ENCODE measurements at places on chromosomes 5 and 9. TPM values are rescaled to one million over a fixed set of nuclear protein-coding genes. Genes with fewer than 3 reads are reported as not detected.

GRCh38 chr5:36177715-36178523, 26.0 kb downstream of the SKP2 start:
- no peak overlapping the region for H3K27ac ChIP-seq
- H3K4me1 ChIP-seq = 0 out of 2 replicates have a peak, but pooled peaks cover 3% of the 10 kb centered on the region
- no peak for DNase-seq
- no peak overlapping the region for H3K4me3 ChIP-seq

DNA sequence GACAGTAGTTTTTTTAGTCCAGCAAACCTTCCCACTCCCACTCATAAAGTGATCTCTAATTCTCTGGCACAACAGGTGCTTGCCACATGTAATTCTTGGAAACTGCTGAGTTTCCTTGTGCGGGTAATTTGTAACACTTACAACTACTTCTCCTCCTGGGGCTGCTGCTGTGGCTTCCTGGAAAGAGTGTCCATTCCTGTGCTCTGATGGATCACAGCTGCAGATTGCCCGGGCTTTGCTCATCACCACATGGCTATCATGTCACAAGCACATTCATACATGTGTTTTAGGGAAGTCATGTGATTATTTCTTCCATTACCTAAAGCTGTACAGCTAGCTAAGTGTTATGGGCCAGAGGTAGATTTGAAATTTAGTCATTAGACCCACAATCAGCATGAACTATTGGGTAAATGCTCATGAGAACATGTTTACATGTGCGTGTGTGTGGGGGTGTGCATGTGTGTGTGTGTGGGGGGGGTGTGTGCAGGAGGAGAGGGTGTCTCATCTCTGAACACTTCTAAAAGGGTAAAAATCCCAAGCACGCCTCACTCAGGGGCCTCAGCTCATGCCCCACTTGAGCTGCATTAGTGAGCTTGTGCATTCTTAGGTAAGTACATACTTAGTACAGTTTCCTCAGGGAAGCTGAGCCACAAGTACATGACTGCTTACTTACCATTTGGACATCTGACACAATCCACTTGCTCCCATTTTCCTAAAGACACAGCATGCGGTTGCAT, 118.1 kb upstream of the CCDC112 start:
- peak; percentile 33 for DNase-seq
- H3K36me3 ChIP-seq = no peaks in the 10 kb centered on the region
- H3K4me3 ChIP-seq = no peak overlapping the region
- H3K27ac ChIP-seq = no peak overlapping the region
- no peaks in the 10 kb centered on the region for H3K4me1 ChIP-seq

GRCh38 chr5:177509991-177510566, 453 bp upstream of the DOK3 start:
- no peak overlapping the region for H3K4me3 ChIP-seq
- H3K4me1 ChIP-seq = peaks cover 16% of the 10 kb centered on the region

- H3K27me3 ChIP-seq = no peaks in the 10 kb centered on the region
- H3K36me3 ChIP-seq = no peaks in the 10 kb centered on the region
- no peak overlapping the region for H3K27ac ChIP-seq
Observed at GRCh38 chr5:66987126-66987525, 209.5 kb downstream of the CD180 start.

GRCh38 chr9:108239696-108240321, 616.0 kb downstream of the ACTL7B start:
- H3K27me3 ChIP-seq = no peaks in the 10 kb centered on the region
- DNase-seq = no peak
- H3K27ac ChIP-seq = no peak overlapping the region
- H3K36me3 ChIP-seq = no peaks in the 10 kb centered on the region

DNA sequence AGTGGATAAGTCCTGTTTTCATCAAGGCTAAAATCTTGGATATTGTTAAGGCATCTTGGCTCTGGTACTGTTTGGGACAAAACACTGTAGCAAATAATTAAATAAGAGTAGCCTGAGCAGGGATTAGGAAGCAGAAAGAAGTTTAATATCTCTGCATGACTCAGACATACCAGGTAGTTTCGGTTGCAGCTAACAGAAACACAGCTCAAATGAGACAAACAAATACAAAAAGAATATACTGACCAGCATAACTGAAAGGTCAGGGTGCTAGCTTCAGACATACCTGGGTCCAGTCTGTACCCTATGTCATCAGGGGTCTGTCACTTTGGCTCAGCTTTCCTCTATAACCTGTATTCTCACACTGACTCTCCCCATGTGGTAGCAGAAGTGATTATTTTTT, 156.4 kb upstream of the MAP3K1 start:
- DNase-seq = no peak
- no peaks in the 10 kb centered on the region for H3K4me1 ChIP-seq
- no peak overlapping the region for H3K4me3 ChIP-seq
- no peaks in the 10 kb centered on the region for H3K36me3 ChIP-seq

DNA sequence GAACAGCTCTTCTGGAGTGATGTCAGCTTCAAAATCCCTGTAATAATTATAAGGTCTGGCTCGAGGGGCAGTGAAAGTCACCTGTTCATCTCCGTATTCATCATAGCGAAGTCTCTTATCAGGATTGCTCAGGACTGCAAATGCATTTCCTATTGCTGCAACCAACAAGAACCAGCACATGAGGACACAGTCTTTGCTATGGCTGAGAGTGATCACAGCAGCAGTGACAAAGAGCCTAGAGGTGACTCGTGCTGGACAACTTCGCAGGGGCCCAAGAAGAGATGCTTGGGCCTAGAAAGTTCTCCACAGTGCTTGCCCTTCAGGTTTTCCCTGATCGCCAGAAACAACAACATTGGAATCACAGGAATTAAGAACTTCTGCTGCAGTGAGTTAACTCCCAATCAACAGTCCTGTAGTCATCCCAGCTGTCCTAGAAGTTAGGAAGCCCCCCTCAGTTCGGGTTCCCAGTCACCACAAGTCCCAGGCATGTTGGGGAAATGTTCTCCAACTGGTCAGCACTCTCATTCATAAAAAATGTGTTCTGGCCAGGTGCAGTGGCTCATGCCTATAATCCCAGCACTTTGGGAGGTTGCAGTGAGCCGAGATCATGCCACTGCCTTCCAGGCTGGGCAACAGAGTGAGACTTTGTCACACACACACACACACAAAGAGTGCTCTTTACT, 13.0 kb downstream of the DNAJC18 start:
- H3K27ac ChIP-seq = peak overlapping the region; percentile 45
- H3K27me3 ChIP-seq = no peaks in the 10 kb centered on the region
- peak; percentile 67 for DNase-seq
- peaks cover 19% of the 10 kb centered on the region for H3K36me3 ChIP-seq

DNA sequence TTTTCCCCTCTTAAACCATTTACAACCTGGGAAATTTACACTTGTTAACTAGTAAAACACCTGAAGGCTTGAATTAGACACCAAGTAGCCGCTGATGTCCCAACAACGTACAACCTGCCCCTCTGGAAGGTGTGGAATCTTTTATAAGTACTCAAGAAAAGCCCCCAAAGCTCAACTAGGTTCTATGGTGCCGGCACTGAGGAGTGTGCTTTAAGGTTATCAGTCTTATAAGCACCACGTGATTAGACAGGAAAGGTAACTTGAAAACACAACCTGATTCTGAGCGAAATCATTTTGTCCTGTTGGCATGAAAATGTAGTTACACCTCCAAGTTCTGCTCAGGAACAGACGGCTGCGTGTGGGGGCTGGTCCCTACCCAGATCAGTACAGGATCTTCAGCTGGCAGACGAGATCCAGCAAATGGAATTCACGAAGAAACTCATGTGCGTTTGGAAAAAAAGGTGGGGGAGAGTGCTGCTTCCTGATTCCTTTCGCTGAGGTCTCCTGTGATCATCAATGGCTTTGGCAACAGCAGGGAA, 195.5 kb downstream of the MEF2C start:
- H3K27me3 ChIP-seq = no peaks in the 10 kb centered on the region
- no peak for DNase-seq
- H3K4me1 ChIP-seq = no peaks in the 10 kb centered on the region
- no peak overlapping the region for H3K27ac ChIP-seq

GRCh38 chr5:68528821-68529273, 313.3 kb downstream of the PIK3R1 start:
- H3K36me3 ChIP-seq = no peaks in the 10 kb centered on the region
- no peaks in the 10 kb centered on the region for H3K27me3 ChIP-seq
- no peak for DNase-seq
- no peak overlapping the region for H3K27ac ChIP-seq
- no peak overlapping the region for H3K4me3 ChIP-seq
- peaks cover 17% of the 10 kb centered on the region for H3K4me1 ChIP-seq

GRCh38 chr9:96236854-96237550, 65.0 kb downstream of the HSD17B3 start:
- peaks cover 2% of the 10 kb centered on the region for H3K4me1 ChIP-seq
- DNase-seq = no peak
- H3K36me3 ChIP-seq = no peaks in the 10 kb centered on the region
- H3K4me3 ChIP-seq = no peak overlapping the region

The CLTA gene
- 179 TPM for total RNA-seq

The PAIP1 gene
- total RNA-seq = 162 TPM

The SPINK5 gene
- 0.91 TPM for total RNA-seq

The EGFLAM gene
- total RNA-seq = 0.36 TPM

The CCNJL gene
- 6.5 TPM for total RNA-seq

The ADAMTS16 gene
- 0.71 TPM for total RNA-seq

The GRXCR2 gene
- not detected for total RNA-seq

The RNF183 gene
- not detected for total RNA-seq

Measured in SJCRH30 (cell line).